NCI-H1417 treated with DMSO at 0.1 percent for 48 hours (cell line): ENCODE measurements at places on chromosomes 6 and 20.

- DNase-seq = no peak
Observed at GRCh38 chr6:116883005-116883404, 6.0 kb downstream of the RFX6 start.

DNA sequence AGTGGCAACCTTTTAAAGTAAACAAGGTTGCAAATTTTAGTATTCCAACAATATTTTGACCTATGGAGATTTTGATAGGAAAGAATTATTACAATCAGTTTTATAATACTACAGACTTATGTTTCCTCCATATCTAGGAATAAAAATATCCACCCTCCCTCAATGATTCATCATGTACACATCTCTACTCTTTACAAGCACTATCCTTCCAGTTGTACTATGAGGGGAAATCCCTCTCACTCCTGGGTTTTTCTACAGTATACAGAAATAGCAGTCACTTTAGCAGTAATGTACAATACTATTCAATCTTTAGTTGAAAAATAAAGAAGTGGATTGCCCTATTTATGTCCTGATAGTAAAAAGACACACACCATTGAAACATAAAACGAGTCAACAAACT, 46.3 kb upstream of the SCML4 start:
- no peak for DNase-seq

DNA sequence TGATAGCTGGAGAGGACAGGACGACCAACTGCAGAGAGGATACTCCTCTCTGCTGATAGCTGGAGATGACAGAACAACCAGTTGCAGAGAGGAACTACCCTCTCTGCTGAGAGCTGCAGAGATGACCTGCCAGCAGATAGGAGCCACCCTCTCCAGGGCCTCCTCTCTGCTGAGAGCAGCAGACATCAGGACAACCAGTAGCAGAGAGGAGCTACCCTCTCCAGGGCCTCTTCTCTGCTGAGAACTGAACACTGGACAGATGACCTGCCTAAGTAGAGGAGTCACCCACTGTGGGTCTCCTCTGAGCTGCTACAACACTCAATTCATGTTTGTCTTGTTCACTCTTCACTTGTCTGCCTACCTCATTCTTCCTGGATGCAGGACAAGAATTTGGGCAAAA, 27.3 kb upstream of the ZBTB24 start:
- no peak for DNase-seq

DNA sequence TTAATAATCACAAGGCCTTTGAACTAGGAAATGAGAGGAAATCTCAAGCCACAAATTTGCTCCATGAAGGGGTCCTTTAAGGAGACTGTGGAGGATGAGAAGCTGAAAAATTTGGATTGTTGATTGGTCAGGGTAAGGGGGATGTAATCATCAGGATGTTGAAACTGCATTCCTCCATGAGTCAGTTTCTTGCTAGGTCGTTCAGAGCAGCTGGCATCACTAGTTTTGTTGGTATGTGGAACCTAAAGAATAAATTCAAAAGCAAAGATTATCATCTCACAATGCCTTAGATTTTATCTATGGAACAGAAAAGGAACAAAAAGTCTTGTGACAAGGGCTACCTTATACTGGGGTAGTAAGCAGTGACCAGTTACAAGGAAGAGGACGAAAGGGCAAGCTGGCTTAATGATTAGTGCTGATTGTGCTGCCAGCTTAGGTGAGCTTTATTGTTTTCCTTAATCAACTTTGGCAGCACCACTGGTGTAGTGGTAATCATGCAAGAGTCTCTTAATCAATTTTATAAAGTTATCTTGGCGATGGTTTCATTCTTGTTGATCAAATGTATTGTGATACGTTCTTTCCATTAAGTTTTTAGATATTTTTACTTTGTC, 36.6 kb downstream of the CRISP2 start:
- no peak for DNase-seq

DNA sequence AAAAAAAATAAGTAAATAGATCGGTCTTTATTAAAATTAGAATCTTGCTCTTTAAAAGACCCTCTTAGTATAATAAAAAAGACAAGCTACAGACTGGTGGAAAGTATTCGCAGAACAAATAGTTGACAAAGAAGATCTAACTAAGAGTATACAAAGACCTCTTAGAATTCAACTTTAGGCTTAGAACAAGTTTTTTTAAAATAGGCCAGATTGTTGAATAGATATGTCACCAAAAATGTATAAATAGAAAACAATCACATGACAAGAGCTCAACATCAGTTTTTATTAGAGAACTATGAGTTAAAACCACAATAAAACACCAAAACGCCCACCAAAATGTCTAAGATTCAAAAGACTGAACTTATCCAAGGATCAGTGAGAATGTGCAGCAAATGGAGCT, 632.7 kb upstream of the PTCHD4 start:
- no peak for DNase-seq

DNA sequence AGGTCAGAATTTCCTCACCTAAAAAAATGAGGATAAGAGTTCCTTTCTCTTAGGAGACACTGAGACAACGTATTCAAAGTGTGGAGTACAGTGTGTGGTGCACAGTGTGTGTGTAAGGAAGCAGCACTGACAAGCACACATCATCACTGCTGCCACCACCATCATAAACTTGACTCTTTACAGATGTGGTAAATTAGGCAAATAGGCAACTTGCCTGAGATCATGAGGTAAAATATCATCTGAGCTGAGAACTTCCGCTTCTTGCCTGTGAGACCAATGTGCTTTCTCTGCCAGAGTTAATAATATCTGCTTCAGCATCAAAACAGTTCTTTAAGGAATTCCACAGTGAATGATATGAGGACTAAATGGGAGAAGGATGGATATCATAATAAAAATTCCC, 52.7 kb downstream of the LYRM4 start:
- no peak for DNase-seq

DNA sequence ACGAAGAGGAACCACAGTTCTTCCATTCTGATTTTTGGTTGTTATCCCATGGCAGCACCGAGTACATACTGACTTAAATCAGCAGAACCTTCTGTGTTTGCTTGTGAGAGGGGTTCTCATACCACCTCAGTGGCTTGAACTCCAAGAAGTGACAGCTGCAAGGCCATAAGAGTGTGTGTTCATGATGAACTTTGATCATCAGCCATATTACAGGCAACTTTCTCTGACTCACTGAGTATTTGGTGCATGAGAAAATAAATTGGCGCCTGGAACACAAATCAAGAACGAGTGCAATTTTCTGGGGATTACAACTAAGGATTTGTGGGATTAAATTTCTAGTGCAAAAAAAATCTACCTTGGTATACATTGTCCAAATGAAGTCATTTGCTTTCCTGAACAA, 68.9 kb downstream of the CYP39A1 start:
- DNase-seq = no peak

GRCh38 chr20:16390991-16391390, 182.3 kb downstream of the KIF16B start:
- DNase-seq = no peak

GRCh38 chr6:68915586-68915985, 280.5 kb downstream of the ADGRB3 start:
- DNase-seq = no peak

DNA sequence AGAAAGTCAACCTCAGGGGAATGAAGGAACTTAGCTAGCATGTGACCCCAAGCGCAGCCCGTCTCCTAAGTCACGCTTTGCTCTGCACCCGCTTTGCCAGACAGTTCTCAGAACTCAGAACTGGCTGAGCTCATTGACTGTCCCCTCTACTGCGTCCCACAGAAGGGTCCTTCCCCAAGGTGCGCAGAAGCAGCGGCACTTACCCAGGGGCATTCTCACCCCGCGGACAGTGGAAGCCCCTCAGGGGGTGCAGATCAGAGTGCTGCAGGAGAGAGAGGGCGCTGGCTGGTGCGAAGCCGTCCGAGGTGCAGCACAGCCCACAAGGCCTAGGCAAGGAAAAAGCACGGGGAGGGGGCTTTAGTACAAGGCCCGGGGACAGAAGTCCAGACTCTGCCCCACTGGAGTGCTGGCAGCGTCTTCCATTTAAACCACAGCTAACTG, 807 bp downstream of the SNHG17 start:
- no peak for DNase-seq

DNA sequence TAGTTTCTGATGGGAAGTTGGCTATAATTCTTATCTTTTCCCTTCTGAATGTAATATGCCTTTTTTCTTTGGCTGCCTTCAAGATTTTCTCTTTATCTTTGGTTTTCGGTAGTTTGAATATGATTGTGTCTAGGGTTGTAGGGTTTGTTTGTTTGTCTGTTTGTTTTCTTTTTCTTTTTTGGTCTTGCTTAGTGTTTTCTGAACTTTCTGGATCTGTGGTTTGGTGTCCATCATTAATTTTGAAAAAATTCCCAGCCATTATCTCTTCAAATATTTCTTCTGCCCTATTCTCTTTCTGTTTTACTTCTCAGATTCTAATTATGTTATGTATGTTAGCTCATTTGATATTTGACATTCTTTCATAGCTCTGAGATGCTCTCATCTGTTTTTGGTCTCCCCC, 79.4 kb downstream of the CHMP4B start:
- DNase-seq = no peak

DNA sequence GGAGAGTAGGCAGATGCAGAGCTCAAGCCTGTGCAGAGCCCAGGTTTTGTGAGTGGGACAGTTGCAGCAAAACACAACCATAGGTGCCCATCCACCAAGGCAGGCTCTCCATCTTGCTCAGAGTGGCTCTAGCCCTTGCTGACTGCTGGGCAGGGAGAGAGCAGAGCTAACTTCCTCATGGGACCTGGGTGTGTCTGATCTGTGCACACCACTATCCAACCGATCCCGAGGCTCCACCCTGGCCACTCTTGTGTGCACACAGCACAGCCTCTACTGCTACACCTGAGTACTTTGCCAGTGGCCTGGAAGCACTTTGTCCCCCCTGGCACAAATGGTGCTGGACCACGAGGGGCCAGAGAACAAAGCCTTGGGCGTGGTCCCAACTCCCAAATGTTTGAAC, 7.9 kb upstream of the DEFB125 start:
- DNase-seq = no peak

DNA sequence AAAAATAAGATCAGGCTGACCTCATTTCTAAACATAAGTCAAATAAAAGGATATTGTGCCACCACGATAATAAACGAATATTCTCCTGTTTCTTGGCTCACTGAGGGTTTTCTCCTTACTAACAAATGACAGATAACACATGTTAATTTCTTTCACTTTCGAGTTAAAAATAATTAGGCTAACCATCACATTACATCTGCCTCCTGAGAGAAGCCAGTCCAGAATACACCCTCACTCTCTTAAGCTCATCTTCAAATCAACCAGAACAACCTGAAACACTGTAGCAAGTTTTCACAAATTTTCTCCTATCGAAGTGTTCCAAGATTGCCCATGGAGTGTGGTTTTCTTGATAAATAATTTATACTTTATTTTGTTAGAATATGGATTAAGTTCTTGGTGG, 1285.6 kb upstream of the EYS start:
- DNase-seq = no peak

DNA sequence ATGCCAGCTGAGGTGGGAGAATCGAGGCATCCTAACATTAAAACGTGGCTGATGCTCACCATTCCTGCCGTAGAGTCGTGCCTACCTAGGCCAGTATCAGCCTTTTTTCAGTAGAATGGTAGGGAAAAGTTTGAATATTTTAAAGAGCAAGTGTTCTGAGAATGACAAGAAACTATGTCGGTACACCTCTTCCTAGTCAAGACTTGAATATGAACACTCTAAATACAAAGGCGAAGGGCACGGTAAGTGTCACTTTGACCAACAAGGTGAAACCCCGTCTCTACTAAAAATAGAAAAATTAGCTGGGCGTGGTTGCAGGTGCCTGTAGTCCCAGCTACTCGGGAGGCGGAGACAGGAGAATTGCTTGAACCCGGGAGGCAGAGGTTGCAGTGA, 1.0 kb downstream of the GINM1 start:
- no peak for DNase-seq

- DNase-seq = no peak
Observed at GRCh38 chr6:25089442-25089841, 153.7 kb upstream of the RIPOR2 start.

GRCh38 chr6:106225581-106225980, 100.0 kb downstream of the ATG5 start:
- no peak for DNase-seq

DNA sequence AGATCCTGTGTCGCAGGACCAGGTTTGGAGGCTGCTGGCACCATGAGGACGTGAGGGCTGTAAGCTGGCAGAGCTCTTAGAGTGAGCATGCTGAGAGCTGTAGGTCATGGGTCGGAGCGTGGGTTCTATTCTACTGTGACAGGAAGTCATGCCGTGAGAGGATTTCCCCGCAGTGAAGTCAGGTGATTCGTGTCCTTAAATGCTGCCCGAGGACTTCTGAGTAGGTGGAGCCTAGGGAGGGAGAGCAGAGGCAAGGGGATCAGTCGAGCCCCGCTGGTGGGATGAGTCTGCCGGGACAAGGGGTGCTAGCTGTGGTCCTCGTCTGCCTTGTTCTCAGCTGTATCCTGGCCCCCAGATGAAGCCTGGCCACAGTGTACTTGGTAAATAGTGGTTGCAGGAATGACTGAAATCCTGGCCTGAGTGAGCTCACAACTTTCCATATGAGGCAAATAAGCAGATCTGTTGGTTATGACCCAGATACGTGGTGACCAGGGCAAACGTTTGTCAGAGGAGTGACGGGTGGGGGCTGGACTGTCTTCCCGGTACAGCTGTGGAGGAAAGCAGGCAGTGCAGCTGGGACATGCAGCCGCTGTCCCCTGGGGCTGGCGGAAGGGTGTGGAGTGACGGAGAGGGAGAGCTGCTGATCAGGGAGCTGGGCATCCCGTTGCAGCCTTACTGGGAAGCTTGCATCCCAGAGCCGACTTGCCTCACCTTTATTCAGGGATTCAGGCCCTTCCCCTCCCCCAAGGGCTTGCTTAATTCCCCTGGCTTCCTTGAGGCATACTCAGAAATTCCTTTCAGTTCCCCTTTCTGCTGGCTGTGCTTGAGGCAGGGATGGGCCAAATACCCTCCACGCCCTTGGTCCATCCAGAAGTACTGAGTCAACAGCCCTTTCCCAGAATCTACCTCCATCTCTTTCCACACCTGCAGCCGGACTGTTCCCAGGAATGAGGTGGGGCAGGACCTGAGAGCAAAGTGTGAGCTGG, 250.9 kb upstream of the RREB1 start:
- no peak for DNase-seq

GRCh38 chr6:42423244-42423643, 28.5 kb downstream of the TRERF1 start:
- no peak for DNase-seq

- no peak for DNase-seq
Observed at GRCh38 chr6:29731281-29731680, 8.0 kb downstream of the HLA-F start.

DNA sequence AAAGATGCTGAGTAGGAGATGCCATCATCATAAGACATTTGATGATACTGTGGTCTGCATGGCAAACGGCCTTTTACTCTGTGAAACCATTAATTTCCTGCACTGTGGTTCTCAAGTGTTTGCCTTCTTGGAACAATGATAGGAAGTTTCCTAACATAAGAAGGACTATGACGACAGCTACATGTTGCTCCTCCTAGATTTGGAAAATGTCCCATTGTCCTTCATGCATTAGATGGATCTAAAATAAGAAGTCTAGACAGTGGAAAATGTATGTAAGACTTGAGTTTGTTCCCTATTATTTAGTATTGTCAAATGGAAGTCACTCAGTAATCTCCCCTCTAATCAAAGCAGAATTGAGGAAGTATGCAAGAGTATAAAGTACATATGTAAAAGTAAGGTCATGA, 98.5 kb upstream of the TMEM170B start:
- no peak for DNase-seq
